ENCODE measurements at places on chromosomes 3 and 15.

- DNase-seq = no peak
Measured at GRCh38 chr3:9331171-9331570, 31.7 kb upstream of the THUMPD3 start.

DNA sequence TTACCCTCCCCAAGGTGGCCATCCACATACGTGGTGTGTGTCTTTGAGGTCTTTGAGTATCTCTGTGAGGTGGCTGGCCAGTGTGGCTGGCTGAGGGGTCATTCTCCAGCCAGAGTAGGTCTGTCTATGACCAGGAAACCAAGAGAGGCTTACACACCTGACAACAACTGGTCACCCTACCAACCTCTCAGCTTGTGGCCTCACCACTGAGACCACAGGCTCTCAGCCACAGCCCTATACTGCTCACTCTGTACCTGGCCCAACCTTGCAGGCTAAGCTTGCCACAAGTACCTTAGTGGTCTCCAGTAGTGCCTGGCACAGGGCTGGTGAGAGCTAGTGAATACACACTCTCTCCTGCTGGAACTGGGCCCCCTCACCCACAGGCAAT, 5.1 kb downstream of the HEMK1 start:
- DNase-seq = no peak

DNA sequence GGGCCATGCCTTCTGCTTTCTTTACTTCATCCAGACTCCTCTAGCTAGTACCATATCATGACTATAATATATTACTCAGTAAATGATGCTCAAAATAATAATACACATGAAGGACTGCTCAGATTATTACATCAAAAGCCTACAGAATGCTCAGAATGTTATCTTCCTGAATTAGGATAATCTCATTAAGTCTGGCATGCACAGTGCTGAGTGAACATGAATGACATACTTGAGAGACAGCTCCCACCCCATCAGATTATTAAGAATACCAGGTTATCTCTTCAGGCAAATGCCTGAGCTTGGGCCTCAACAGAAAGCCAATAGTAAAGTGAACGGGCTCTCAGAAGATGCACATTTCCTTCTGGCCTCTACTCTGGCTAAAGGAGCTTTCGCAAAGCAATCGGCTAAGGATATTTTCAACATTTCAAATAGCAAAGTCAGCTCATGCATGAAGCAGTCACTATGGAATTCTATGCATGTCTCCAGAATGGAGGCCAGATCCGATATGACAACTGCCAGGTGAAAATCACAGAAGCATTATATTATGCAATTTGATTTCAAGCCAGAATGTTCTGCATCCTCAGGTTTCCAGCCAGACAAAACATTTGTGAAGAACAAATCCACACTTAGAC, 122.6 kb downstream of the KCNMB2 start:
- no peak for DNase-seq

DNA sequence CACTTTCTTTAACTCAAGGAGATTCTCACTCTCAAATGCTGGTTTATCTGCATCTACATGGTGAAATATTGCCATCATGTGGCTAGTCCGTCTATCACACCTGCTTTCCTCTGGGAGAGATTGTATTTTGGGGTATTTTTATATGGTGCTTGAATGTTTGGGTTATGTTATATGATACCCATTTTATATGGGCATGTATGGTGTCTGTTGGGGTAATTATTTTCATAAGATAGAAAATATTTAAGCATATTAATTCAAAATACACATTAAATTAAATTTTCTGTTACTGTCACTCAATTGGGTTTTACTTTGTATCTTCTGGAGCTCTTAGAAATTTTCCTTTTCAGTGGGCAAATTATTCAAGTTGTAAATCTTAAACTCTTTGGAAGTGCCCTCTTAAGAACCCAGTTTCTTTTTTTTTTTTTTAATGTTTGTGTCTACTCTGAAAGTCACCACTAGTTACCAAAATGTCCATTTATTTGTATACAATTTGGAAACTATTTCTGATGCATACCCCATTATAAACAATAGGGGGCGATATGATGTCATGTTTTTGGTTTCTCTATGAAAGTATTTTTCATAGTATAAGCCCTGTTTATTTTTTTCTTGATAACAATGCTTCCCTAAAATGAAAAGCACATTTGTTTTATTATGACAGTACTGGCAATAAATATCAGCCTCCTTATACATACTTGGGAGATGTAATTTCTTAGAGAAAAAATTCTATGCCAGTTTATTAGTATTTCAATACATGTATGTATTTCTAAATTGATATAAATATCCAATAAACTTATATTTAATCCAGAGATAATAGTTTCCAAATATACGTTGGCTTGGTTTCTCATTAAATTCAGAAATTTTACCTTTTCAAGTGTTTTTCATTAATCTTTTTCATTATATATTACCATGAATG, 36.1 kb upstream of the PLSCR5 start:
- no peak for DNase-seq

GRCh38 chr3:127607675-127608361, 9.6 kb downstream of the MCM2 start:
- no peak for DNase-seq

DNA sequence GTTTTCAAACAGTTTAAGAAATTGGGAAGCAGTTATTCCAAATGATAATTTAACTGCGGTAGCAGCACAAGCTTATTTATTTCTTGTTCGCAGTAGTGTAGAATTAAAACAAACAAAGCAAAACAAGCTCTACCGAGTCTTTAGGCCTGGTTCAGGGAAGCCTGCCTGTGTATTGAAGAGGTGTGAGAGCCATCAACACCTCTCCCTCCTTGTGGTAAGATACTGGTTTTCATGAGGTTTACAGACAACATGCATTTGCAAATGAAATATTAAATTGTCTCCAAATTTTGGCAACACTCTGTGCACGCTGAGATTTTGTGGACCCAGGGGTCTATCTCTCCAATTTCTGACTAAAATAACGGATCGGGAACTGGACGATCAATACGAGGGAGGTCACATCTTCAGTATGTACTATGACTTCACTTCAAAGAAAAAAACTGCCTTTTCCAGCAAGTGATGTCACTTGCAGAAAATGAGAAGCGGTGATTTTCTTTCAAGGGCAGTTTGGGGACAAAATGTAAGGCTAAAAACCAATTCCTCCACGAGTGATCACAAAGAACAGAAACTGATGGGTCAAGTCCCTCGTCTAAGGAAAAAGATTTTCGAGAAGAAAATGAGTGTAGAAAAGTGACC, 721 bp downstream of the ATR start:
- DNase-seq = no peak

DNA sequence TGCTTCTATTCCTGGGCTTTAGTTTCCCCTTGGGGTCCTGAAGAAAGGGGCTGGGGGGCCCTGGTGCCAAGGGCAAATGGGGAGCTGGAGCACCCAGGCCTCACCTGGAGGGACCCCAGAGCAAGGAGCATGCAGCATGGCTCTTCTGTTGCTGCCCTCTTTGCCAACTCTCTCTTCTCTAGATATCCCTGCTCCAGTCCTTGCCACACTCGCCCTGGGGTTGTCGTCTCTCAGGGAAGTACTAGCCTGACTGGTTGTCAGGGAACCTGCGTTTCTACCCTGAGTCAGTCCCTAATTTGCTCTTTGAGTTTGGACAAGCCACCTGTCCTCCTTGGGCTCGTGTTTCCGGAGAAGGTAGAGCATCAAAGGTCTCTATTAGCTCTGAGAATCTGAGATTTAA, 63.7 kb upstream of the UBE2Q2 start:
- no peak for DNase-seq

DNA sequence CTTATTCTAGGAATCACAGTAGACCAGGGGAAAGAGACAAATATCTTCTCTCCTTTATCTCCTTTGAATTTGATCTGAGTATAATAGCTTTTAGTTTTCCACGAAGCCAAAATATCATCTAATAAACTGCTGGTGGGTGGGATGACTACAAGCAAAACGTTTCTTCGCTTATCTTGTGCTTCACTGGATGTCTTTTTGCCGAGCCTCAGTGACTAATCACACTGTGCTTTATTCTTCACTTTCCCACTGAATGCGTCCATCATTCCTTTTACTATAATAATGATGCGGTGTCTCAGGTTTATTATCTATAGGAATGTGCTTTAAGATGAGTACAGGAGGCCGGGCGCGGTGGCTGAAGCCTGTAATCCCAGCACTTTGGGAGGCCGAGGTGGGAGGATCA, 32.5 kb downstream of the CEP152 start:
- DNase-seq = no peak

DNA sequence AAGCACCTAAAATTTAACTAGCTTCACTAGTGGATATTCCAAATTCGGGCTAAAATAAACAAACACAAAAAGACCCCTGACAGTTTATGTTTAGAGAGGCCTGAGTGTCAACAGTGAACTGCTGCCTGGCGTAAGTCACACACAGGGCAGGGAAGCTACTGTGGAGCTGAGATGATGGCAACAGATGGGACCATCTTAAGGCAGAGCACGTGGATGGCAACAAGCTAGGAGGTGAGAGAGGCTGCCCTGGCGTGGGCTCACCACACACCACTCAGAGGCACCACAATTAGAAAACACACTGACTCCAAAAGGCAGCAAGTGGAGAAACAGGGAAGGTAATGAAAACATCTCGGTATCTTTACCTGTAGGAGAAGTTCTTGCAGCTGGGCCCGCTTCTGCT, 93.3 kb downstream of the ATP1B3 start:
- DNase-seq = no peak

DNA sequence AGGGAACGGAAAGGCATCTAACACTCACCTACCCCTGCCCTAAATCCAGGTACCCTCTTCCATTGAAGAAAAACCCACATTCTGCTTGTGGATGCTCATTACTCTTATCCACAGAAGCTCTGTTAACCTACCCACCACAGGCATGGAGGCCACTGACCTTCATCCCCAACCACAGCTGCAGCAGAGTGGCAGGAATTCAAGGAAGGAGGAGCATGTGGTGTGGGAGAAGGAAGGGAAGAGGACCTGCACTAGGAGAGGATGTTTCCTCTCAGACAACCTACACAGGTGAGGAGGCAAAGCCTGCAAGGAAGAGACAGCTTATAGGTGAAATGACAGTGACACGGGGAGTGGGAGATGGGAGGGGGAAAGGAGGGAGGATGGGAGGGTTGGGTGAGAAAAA, 192.5 kb upstream of the TSC22D2 start:
- DNase-seq = no peak

DNA sequence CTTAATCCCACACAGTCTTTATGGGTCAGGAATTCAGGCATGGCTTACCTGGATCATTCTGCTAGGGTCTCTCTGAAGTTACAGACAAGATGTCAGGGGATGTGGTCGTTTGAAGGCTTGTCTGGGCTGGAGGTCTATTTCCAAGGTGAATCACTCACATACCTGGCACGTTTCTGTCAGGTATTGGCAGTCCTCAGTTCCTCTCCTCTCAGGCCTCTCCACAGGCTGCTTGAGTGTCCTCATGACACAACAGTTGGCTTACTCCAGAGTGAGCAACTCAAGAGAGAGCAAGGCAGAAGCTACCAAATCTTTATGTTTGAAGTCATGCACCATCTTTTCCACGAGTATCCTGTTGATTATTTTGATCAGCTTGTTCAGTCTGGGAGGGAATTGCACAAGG, 43.9 kb upstream of the PARP14 start:
- no peak for DNase-seq

GRCh38 chr3:124664804-124665203, 65.4 kb upstream of the UMPS start:
- no peak for DNase-seq

DNA sequence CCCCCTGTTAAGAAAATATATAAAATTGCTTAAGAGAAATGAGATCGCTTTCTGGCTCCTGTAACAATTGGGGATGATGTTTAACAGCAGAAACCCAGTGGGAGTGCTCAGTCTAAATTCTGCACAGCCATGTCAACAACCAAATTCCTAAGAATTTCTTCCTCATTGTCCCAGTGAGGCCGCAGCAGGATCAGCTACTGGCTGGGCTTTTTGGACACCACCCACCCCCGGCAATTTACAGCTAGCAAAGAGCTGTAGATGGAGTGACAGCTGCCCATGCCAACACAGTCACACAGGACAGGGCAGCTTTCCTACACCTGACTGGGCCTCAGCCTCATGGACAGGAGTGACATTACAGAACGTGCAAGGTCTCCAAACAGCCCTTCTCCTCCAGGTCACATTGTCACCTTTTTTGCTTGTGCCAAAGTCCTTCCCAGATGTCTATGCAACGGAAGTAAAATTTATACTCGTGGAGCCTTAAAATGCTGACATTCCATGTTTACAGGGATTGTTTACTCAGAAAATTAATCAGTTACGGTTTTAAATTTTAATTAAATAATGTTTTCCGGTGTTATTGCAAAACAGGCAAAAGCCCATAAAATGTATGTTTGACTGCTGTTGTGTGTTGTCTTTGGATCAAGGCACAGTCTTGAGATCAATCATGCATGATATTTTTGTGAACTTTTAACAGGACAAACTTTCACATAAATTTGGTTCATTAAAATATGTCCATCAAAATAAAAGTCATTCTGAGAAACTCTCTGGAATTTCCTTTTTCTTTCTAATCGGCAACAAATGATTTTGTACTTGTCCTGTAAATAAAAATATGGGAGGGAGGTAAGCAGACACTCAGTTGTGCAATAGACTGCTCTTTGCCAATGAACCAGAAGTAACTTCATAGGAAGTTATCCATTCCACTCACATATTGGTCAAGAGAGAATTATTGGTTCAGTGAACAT, 943.2 kb downstream of the MCTP2 start:
- no peak for DNase-seq

GRCh38 chr15:40454904-40455391, 14.2 kb downstream of the BAHD1 start:
- DNase-seq = no peak

- DNase-seq = no peak
Measured at GRCh38 chr3:136186344-136186743, 9.8 kb downstream of the MSL2 start.

DNA sequence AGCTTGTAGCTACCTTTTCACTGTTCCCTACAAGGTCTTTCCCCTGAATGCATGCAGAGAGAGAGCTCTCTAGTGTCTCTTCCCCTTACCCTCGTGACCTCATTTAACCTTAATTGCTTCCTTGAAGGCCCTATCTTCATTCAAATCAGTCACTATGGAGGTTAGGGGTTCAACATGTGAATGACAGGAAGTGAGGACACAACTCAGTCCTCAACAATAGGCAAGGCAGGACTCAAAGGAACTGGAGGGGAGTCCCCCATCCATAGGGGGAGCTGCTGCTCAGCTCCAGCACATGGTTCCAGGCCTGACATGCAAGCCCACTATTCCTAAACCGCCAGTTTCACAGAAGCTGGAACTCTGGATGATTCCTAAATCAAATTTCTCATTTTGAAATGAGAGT, 33.8 kb upstream of the GYG1 start:
- DNase-seq = no peak

- DNase-seq = no peak
Measured at GRCh38 chr3:100412912-100413590, 11.7 kb downstream of the LNP1 start.

DNA sequence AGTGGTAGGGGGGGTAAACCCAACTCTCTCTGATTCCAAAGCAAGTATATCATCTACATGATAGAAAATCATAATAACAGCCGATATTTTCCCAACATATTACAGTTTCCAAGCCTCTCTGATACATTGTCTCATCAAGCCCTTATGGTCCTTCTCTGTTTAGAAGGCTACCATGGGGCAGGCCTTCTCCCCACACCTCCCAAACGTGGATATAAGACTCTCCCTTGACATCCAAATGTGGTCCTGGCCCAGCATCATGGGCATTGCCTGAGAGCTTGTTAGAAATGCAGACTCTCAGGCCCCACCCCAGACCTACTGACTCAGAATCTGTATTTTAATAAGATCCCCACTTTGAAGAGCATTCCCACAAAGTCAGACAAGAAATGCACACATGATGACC, 17.7 kb upstream of the CCR9 start:
- no peak for DNase-seq

GRCh38 chr3:185175370-185175987, 22.6 kb upstream of the C3orf70 start:
- DNase-seq = no peak

Data from activated CD4-positive, alpha-beta T cell treated with anti-CD3 and anti-CD28 coated beads, Interleukin-2, amount 50 U/mL, for 1 hour (primary cell).